ENCODE measurements at places on chromosomes 12 and 14.

GRCh38 chr14:23537351-23538049 is 14.1 kb downstream of the ZFHX2 start:
- DNase-seq, result no peak

DNA sequence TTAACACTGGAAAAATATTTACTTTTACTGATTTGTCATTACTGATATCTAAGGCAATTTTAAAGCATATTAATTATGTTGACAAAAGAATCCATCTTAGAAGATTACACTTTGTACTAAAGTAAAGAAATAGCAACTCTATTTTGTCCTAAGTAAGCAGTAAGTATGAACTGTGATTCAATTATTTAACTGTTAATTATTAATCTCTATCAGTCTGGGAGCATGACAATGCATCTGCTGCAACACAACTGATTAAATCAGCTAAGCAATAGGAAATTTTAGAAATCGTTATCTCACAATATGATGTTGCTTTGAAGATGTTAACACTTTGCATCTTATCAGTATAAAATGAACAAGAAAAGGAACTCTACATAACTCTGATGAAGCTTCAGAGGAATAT is 172.3 kb downstream of the DPY19L2 start:
- DNase-seq, result no peak

DNA sequence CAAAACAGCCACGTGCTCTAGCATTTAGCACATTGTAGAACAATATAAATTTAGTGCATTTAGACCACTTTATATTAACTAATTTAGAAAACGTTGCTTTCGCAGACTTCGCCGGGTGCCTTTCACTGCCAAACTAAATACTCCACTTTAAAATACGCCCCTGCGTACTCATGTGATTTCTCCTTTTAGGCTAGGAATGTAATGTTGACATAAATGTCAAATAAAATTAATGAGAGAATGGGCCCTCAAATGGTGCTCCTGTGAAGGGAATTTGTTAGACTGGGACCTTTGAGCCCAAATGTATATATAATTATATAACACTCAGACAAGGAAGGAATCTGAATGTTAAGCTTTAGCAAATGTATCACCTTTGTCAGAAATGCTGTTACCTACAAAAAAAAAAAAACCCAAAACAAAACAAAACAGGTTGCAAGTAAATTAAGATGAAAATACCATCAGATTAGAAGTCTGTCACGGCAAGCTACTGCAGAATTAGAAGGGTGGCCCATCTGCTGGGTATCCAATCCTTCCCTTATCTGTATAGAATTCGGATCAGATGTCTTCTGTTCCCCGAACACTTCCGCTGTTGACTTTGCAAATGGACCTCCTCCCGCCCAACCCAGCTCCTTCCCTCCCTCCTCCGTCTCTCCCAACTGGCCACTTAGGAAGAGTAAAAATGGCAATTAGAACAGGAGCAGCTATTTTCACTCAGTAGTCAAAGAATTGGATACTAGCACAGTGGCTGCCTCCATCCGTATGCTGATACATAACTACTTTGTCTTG is 159.3 kb upstream of the FOXN3 start:
- no peak for DNase-seq

GRCh38 chr12:3427956-3428355 is 63.0 kb upstream of the PRMT8 start:
- no peak for DNase-seq

GRCh38 chr12:106601031-106601430 is 18.2 kb downstream of the RFX4 start:
- DNase-seq, result no peak
